ENCODE measurements at places on chromosomes 1 and 21.
A peak's percentile ranks its signal among the peaks of the same experiment; 100 is the strongest.

DNA sequence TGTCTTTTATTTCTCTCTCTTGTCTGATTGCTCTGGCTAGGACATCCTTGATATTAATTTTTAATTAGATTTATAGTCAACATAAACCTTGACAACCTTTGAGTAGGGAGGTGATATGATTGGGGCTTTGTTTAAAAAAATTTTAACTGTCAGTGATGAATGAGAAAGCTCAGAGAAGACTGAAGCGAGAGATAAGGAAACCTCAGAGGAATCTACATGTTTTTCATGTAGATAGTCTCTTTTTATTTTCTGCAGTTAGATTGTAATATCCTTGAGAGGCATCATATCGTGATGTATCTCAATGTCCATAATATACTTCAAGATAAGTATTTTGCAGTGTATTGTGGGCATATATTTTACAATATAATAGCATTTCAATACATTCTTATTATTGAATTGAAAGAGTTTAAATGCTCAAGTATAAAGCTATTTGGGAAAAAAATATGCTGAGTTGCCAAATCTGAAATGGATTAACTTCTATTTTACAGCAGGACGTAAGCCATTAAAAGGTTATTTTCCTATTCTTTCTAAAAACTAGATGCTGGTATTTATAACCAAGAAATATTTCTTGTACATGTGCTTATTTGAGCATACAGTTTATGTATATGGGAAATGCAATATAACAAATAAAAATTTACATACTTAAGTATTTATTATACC lies 802.4 kb upstream of the ADGRL4 start:
- no peak for DNase-seq

GRCh38 chr21:39891111-39891510 lies 23.9 kb downstream of the PCP4 start:
- no peak for DNase-seq

GRCh38 chr1:31239653-31240241 lies at the start of gene NKAIN1:
NKAIN1 (minus strand) TSS chr1:31239887; CDS start chr1:31239547, 340 bp downstream.
- DNase-seq: peak; percentile 24

DNA sequence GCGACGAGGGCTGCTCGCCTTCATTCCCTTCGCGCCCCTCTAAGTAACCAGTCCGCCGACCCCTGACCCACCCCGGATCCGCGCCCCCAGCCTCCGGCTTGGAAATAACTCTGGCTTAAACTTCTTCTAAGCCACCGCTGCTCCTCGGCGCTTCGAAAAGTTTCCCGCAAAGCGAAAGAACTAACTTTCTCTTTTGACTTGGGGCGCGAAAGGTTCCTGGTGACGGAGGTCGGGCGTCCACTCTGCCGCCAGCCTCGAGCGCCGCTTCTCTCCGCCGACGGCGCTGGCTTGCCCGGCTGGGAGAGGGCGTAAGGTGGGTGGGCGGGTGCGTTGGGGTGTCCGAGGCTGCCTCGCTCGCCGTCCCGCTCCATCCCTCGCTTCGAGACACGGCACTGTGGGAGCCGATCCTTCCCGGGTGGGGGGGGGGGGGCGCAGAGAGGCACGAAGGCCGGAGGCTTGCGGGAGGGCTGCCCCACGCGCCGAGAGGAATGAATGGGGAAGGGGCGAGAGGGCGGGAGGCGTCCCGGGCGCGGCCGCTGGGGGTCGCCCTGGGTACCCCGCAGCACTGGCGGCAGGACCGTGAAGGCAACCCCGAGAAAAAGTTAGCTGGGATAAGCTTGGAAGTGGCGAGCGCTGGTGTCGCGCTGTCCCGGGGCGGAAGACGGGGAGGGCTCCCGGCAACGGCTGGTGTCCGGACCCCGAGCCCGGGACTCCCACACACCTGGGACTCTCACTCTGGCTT lies 569 bp downstream of the ATF3 start:
- peak; percentile 62 for DNase-seq

DNA sequence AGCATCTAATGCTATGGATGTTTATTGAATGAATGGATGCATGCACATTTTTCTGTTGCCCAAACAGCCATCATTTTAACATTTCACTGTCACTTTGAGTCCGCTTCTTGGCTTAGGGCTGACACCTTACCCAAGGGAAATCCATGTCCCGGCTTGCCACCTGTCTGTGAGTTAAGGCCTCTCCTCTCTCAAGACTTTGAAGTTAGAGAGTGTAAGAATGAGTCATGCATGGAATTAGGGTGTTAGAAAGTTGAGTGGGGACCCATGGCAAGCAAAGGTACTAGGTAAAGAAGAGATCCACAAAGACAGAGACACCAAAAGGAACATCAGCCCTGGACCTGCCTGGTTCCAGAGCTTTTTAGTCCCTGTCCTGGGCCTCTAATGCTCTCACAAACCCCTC lies 35.1 kb downstream of the ATP1A1 start:
- DNase-seq: no peak

DNA sequence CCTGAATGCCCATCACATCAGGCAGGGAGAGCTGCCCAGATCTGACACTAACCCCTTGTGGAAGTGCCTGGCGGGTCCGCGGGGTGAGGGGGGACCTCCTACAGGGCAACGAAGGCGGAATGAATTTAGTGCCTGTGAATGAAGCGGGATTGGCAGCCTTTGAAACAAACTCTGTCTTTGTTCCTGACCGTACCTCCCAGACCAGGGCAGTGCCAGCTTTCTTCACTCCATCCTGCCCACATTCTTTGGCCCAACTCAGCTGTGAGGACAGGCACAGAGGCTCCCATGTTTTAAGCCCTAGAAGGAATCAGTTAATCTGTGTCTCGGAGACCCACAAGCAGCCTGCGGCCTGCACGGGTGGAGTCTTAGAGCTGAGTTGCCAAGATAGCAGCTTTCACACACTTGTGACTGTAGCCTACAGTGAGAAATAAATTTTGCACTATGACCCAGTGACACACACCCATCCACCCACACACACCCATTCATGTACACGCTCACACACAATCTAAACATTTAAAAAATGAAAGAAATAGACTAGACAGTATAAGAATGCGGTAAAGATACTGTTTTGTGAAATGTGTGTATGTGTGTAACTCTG lies 60.1 kb upstream of the USP24 start:
- peak; percentile 23 for DNase-seq

GRCh38 chr1:84973498-84974334 lies 23.2 kb downstream of the MCOLN2 start:
- peak; percentile 7 for DNase-seq

GRCh38 chr1:226973898-226974543 lies 33.9 kb downstream of the COQ8A start:
- peak; percentile 9 for DNase-seq

GRCh38 chr1:51941528-51941927 lies 49.0 kb downstream of the RAB3B start:
- no peak for DNase-seq

DNA sequence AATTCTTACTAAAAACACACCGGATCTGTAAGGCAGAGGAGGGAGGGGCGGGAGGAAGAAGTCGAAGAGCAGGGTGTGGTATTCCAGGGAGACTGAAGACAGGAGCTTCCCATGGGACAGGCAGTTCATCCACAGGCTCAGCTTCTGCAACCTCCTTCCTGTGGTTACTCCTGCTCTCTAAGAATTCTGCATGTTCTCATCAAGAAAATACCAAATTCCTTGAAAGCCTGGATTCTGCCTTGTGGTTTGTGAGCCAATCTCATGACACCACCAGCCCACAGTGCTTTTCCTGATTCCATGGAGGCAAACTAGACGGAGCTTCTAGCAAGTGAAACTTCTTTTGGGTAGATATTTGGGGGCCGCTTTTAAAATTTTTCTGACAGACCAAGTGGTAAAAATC lies 1.1 kb upstream of the ST6GALNAC3 start:
- DNase-seq: peak; percentile 93

DNA sequence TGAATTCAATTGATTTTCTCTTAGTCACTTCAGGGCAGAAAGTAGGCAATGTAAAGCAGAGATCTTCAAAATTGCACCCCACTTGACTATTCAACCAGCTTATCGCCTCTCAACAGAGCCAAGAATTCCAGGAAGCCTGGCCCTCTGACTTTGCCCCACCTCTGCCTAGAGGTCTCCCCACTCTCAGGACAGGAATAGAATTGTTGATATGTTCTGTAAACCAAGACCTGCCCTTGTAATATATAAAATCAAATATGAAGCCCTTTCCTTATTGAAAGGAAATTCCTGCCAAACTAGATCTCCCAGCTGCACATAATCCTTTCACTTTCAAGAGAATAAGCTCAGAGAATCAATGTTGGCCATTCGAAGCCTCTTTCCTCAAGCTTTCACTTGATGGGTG lies 116.1 kb upstream of the DPT start:
- DNase-seq: no peak

- no peak for DNase-seq
Observed at GRCh38 chr1:228210712-228211530, 3.1 kb downstream of the OBSCN start.

DNA sequence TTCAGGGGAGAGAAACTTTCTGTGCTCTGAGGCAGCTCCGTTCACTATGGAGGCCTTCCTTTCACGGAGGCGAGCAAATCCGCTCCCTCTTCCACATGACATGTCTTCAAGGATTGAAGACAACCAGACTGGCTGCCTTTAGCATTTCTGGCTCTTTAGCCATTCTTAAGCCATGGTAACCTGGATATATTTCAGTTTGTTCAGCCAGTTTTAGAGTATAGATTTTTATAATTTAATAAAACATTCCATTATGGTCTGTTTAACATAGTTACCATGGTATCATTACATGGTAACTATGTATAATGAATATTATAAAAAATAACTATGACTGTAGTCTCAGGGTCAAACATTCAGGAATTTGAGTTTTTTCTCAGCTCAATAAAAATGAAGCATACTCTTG lies 54.2 kb upstream of the NFIA start:
- no peak for DNase-seq

DNA sequence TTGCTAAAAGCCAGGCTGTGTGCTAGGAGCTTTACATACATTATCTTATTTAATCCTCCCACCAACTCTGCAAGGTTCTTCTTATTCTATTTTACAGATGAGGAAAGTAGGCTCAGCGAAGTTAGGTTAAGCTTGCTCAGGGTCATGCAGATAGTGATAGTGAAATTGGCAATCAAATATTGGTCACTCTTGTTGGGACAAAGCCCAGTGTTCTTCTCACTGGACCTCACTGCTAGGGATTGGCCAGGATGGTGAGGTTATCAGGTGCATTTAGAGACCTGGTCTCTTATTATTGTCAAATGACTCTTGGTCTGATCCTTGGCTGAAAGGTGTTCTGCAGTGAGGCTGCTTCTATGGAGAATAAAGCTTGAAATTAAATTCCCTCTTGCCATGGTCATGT lies 145.1 kb downstream of the CNIH3 start:
- no peak for DNase-seq

GRCh38 chr1:24186031-24186710 lies 918 bp downstream of the IFNLR1 start:
- DNase-seq: no peak

DNA sequence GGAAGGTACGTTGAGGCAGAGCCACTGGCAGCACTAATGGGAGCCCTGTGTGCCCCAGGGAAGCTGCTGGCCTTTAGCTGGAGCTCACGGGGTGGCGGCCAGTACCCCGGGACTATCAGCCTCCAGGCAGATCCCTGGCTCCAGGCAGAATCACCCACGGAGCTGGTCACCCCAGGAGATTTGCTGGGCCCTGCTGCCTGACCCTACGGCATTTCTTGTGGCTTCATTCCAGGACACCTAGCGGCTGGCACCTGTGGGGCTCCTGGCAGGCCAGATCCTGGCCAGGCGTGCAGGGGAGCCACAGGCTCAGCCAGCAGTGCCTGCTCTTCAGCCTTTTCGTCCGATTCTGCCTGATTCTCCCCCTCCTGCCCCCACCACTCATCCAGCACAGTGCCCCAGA lies 7.1 kb downstream of the PADI1 start:
- DNase-seq: no peak

DNA sequence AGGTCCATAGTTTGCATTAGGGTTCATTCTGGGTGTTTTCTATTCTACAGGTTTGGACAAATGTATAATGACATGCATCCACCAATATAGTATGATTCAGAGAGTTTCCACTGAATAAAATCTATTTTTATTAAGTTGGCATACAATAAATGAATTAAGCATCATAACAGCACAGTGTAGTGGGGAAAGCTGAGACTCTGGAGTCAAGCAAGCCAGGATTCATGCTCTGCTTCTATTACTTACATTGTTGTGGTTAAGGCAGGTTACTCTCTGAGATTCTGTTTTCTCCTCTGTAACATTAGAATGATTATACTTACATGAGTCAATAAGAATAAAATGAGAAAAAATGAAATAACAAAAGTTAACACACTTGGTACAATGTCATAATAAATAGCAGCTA lies 131.3 kb downstream of the SLC30A10 start:
- peak; percentile 18 for DNase-seq

GRCh38 chr21:15260604-15261003 lies 195.8 kb upstream of the NRIP1 start:
- no peak for DNase-seq

DNA sequence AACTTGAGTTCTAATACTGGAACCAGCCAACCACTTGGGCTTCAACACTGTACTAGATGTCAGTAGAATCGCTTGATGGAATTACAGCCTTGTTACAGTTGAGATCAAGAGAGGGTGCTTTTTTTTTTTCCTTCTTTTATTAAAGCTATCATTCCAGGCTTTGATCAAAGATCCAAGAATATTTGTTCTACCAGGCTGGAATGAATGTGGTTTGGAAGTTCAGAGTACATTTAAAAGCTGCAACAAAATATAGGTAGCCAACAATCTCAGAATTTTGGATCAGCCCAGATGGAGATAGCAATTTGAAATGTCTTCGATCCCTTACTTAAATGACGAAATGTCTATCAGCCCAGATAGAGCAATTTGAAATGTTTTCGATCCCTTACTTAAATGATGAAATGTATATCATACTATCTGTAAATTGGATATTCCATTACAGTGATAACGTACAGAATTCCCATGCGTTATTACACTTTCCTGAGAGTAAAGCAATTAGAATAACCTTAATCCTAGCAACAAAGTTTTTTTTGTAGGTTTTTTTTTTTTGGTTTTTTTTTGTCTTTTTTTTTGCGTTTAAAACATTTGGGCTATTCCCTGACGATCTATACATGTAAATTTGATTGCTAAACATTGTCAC lies 3.6 kb downstream of the ZNF281 start:
- DNase-seq: no peak

GRCh38 chr1:189970331-189971230 lies 507.1 kb downstream of the BRINP3 start:
- no peak for DNase-seq

DNA sequence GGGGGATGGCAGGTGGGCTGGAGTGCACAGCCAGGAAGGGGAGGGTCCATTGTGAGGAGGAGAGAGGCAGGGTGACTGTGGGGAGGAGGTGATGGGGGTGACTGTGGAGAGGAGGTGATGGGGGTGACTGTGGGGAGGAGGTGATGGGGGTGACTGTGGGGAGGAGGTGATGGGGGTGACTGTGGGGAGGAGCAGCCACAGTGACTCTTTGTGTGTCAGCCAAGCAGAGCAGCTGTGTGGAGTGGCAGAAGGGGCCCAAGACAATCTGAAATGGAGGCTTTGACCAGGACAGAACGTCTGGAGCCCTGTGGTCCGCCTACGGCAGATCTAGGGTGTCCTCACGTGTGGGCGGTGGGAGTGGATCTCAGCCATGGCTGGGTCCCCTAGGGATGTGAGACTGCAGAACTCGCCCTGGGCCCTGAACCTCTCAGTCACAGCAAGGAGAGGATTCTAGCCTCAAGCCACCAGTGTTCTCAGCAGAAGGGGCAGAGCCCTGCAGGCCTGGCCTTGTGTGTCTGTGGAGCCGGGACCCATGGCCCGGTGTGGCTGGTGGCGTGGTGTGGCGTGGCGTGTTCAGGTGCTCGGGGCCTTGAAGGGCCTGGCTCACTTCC lies 81.5 kb downstream of the OBSCN start:
- DNase-seq: no peak

All from fibroblast of skin of right biceps (primary cell).